Heart right ventricle (tissue), 16 donors: ENCODE measurements at places on chromosomes 16 and 17.

GRCh38 chr17:4020096-4020495 is 55.9 kb upstream of the ATP2A3 start:
- H3K27me3 ChIP-seq: no peaks in the 10 kb centered on the region
- no peak for DNase-seq
- no peaks in the 10 kb centered on the region for H3K4me1 ChIP-seq
- no peak overlapping the region for H3K27ac ChIP-seq

DNA sequence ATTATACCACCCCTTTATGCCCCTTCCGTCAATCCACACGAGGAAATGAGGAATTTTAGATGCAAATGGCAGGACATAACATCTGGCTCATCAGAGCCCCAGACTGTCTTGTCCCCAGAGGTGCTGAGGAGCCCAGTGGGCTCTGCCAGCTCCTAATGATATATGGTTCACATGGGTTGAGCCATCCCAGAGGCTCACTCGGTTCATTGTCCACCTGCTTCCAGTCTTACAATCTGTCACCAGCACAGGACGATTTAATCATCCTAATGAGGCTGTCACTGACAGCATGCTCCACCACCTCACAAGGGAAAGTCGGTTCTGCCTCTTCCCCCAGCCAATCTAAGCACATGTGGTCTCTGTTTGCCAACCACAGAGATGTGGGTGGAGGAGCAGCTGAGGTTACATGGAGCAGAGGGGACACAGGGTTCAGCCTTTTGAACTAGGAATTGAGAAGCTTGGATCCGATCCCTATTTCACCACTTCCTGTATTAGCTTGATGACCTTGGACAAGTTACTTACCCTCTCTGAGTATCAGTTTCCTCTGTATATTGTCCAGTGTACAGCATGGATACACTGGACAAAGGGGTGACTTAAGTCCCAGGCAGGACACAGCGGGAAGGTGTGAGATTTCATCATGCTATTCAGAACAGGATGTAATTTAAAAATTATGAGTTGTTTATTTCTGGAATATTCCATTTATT is 27.0 kb upstream of the DHX8 start:
- H3K36me3 ChIP-seq: no peaks in the 10 kb centered on the region
- H3K4me1 ChIP-seq: peaks cover 21% of the 10 kb centered on the region

DNA sequence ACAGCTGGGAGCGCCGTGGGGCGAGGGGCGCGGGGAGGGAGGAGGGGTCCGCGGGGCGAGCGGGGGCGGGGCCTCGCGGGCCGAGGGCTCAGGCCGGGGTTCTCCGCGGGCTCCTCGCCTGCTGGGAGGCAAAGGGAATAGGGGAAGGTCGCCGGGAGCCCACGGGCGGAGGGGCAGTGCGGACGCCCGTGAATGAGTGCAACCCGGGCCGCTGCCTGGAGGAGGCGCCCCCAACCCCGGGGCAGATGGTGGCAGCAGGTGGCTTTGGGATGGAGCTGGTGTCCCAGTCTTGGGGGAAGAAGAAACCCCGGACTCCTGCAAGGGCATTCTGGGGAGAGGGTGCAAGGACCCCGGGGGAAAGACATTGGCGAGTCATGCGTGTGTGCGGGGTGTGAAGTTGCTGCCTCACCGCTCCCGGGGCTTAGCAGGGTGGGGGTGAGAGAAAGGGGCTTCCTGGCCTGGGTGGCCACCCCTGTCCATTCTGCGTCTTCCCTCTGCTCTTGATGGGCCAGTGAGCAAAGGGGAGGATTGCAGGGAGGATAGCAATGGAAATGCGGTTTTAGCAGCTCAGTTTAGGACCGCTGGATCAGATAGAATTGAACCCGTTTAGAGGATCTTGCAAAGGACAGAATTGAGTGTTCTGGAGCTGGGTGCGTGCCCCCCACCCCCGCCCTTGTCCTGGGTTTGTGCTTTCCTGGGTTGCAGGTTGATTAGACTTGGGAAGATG is 526 bp downstream of the KIAA0513 start:
- H3K4me1 ChIP-seq: peaks cover 12% of the 10 kb centered on the region
- H3K4me3 ChIP-seq: peak overlapping the region; percentile 86
- peak overlapping the region; percentile 96 for H3K27ac ChIP-seq
- H3K36me3 ChIP-seq: no peaks in the 10 kb centered on the region

DNA sequence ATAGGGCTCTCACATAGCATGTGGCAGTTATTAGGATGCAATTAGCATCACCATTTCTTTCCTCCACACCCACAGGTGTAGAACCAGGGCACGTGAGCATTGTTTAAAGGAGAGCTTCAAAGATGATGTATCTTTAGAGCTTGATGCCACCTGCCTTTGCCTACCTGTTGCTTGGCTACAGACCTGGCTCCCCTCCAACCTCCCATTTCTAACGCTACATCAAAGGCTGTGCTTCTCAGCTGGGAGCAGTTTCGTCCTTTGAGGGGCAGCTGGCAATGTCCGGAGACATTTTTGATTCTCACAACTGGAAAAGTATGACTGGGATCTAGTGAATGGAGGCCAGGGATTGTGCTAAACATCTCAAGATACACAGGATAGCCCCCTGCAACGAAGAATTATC is 78.5 kb upstream of the CLEC3A start:
- H3K4me1 ChIP-seq: no peaks in the 10 kb centered on the region
- H3K27me3 ChIP-seq: no peaks in the 10 kb centered on the region
- no peaks in the 10 kb centered on the region for H3K36me3 ChIP-seq
- no peak overlapping the region for H3K4me3 ChIP-seq
- no peak for DNase-seq

DNA sequence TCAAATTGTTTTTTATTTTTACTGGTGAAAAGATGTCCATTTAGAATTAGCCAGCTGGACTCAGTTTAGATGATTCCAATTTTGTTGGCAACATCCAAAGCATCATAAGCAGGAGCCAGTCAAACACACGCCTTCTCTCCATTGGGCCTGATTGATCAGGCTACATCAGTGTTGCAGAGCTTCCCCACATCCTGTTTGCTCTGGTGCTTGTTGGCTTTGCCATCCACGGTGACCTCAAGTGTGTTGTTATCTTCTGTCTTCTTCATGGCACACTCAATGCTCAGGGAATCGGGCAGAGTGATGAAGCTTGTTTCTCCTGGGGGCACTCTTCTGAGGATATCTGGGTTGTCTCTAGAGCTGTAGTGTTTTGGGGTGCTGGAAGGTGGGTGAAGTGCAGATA is 6.3 kb upstream of the NETO2 start:
- H3K27me3 ChIP-seq: peaks cover 6% of the 10 kb centered on the region
- peaks cover 32% of the 10 kb centered on the region for H3K36me3 ChIP-seq
- H3K4me1 ChIP-seq: no peaks in the 10 kb centered on the region
- no peak overlapping the region for H3K27ac ChIP-seq
- H3K4me3 ChIP-seq: no peak overlapping the region

DNA sequence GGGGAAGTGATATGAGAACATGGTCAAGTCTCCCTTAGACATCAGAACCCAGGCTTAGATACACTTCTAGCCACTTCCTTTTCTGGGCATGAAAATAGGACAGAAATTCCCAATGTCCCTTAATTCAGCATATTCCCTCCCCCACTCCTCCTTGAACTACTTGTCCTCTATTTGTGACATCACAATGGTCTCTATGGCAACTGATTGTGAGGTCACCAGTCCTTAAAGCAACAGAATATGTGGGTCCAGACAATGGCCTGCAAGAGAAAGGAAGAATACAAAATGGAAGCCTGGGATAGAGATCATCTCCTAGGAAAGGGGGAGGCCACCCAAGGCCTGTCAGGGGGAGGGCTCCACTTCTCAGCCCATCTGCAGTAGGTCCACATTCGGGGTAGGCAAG is 6.7 kb upstream of the SEZ6 start:
- no peak overlapping the region for H3K27ac ChIP-seq
- H3K4me1 ChIP-seq: no peaks in the 10 kb centered on the region
- no peak for DNase-seq
- peaks cover 8% of the 10 kb centered on the region for H3K27me3 ChIP-seq

DNA sequence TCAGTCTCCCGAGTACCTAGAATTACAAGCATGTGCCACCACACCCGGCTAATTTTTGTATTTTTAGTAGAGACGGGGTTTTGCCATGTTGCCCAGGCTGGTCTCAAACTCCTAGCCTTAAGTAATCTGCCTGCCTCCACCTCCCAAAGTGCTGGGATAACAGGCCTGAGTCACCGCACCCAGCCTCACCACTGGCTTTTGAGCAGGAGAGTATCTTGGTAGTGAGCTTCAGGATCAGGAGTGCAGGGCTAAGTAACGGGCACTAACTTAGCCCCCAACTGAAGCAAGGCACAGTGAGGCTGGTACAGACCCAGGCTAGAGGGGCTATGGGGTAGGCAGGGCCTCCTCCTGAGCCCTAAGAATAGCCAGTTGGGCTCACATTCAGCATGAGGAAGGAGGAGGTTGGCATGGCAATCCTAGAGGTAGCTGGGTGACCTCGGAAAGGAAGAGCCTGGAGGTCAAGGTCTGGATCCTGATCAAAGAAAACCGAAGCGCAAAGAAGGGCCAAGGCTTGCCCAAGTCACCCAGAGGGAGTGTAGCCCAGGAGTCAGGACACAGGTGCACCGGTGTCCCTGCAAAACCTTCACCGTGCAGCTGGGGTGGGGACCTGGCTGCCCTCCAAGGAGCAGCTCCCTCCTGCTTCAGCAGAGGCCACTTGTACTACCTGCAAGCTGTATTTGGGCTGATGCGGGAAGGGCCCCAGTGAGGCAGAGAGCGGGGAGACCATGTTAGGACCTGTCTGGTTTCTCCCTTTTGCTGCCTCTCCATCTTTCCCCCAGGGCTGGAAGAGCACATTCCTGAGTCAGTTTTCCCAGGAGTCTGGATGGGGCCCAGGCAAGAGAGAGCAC is 1.3 kb upstream of the ADGRG5 start:
- no peak overlapping the region for H3K27ac ChIP-seq
- no peaks in the 10 kb centered on the region for H3K27me3 ChIP-seq
- no peaks in the 10 kb centered on the region for H3K36me3 ChIP-seq
- DNase-seq: peak; percentile 2
- no peak overlapping the region for H3K4me3 ChIP-seq

GRCh38 chr17:16593356-16594102 is 24.5 kb upstream of the ZNF287 start:
- no peak for DNase-seq
- no peak overlapping the region for H3K4me3 ChIP-seq
- H3K36me3 ChIP-seq: no peaks in the 10 kb centered on the region
- no peak overlapping the region for H3K27ac ChIP-seq

- no peaks in the 10 kb centered on the region for H3K36me3 ChIP-seq
- no peak for DNase-seq
- no peak overlapping the region for H3K27ac ChIP-seq
- H3K27me3 ChIP-seq: no peaks in the 10 kb centered on the region
Measured at GRCh38 chr17:63460018-63460417, 13.9 kb upstream of the CYB561 start.

GRCh38 chr16:10367616-10368188 is 18.2 kb upstream of the ATF7IP2 start:
- no peaks in the 10 kb centered on the region for H3K36me3 ChIP-seq
- no peaks in the 10 kb centered on the region for H3K27me3 ChIP-seq
- no peak overlapping the region for H3K27ac ChIP-seq
- no peaks in the 10 kb centered on the region for H3K4me1 ChIP-seq
- H3K4me3 ChIP-seq: no peak overlapping the region

- H3K36me3 ChIP-seq: no peaks in the 10 kb centered on the region
- no peak overlapping the region for H3K4me3 ChIP-seq
- no peaks in the 10 kb centered on the region for H3K27me3 ChIP-seq
- peaks cover 35% of the 10 kb centered on the region for H3K4me1 ChIP-seq
- no peak for DNase-seq
- no peak overlapping the region for H3K27ac ChIP-seq
Measured at GRCh38 chr16:11744075-11744470, 1.4 kb upstream of the TXNDC11 start.

- no peak overlapping the region for H3K4me3 ChIP-seq
- H3K27ac ChIP-seq: no peak overlapping the region
- H3K27me3 ChIP-seq: no peaks in the 10 kb centered on the region
- DNase-seq: no peak
Measured at GRCh38 chr17:63275318-63275970, 170.7 kb downstream of the CYB561 start.

DNA sequence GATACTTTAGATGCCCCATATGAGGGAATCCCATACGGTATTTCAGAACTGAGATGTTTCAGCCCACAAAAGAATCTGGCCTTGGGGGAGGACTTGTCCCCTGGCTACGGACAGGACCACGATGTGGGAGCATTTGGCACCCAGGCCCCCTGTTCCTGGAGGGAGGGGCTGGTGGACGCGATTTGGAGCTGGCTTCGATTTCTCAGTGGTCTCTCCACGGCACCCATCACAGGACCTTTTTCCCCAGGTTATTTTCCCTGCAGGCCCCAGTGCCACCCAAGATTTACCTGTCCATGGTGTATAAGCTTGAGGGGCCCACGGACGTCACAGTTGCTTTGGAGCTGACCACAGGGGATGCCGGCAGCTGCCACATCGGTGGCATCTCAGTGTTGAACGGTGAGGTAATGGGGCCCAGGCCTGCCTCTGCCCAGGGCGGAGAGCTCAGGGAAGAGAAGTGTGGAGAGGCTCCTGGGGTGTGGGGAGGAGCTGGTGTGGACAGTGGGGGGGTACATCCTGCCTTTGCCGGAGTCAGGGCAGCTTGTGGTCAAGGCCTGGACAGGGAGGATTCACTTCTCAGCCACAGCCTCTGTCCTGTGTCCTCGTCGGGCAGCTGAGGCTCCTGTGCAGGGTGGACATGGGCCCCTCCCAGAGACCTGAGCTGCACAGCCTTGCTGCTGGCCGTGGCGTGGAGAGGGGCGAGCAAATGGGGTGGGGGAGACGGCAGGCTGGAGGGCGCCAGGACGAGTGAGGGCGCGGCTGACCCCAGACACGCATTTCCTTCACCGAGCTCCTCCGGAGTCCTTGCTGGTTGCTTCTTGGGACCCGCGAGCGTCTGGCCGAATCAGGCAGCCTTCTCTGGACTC is 9.9 kb downstream of the ENGASE start:
- no peak overlapping the region for H3K27ac ChIP-seq
- peaks cover 10% of the 10 kb centered on the region for H3K4me1 ChIP-seq
- DNase-seq: peak; percentile 5
- H3K36me3 ChIP-seq: peaks cover 41% of the 10 kb centered on the region
- H3K27me3 ChIP-seq: no peaks in the 10 kb centered on the region

GRCh38 chr16:76235025-76235424 is 42.2 kb upstream of the CNTNAP4 start:
- no peaks in the 10 kb centered on the region for H3K36me3 ChIP-seq
- DNase-seq: no peak
- no peak overlapping the region for H3K4me3 ChIP-seq
- H3K27ac ChIP-seq: no peak overlapping the region

DNA sequence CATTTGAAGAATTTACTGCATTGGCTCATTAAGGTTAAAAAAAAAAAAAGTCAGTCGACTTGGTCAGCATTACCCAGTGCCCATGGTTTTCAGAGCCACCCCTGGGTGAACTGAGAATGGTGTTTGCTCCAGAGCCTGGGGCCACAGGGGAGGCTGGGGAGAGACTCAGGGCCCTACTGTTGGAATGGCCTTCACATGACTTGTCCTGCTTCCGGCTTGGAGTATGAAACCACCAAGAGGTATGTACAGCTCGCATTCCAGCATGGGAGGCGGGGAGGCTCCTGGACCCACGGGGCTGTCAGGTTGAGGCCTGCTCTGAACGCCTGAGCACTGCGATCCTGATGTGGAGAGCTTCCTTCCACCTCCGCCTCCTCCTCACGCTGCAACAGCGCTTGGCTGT is 36.8 kb downstream of the MSI2 start:
- peaks cover 11% of the 10 kb centered on the region for H3K36me3 ChIP-seq
- peaks cover 41% of the 10 kb centered on the region for H3K4me1 ChIP-seq
- no peak for DNase-seq
